ENCODE measurements at places on chromosomes 4 and X. TPM values are rescaled to one million over a fixed set of nuclear protein-coding genes. Genes with fewer than 3 reads are reported as not detected.

The IL13RA2 gene
- total RNA-seq: 1.5 TPM

The BEX1 gene
- 0.20 TPM for total RNA-seq

The FOXR2 gene
- total RNA-seq: not detected

The GYG2 gene
- total RNA-seq: 3.2 TPM

The ARX gene
- not detected for total RNA-seq

The ERVMER34-1 gene
- 5.4 TPM for total RNA-seq

The ABCG2 gene
- total RNA-seq: 3.1 TPM

The TIGD4 gene
- 0.87 TPM for total RNA-seq

The RHOXF2B gene
- total RNA-seq: not detected

DNA sequence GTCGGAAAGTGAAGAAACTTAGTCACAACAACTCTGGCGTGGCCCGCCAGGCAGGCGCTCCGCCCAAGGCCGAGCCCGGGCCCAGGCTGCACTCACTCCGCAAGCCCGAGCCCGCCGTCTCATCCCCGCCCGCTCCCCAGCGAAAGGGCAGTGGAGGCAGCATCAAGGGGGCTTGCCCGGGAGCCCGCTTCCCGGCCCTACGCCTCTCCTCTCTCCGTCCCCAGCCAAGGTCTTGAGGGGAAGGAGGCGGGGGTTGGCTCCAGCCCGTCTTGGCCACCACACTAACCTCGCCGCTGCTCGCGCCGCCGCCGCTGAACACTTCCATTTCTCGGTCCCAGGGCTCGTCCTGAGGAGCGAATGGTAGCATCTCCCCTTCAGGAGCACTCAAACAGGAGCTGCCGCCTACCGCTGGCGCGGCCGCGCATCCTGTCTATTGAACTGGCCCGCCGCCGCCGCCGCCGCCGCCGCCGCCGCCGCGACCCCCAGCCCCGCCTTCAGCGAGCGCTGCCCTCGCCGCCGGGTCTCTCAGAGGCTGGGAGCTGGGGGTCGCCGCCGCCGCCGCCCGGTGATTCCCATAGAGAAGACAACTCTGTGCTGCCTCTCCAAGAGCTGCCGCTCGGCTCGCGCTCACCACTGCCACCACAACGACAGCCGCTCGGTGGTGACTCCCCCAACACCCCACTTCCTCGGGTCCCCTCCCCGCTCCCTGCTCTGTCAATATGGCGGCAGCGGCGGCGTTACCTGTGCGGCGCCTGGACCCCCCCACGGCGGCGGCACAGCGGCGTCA is at the start of gene RPS6KA6:
Gene RPS6KA6 (minus strand): TSS at position 667 of the 787 bp plus-strand sequence. CDS start 300 bp downstream, at position 367.
- DNase-seq: no peak

- DNase-seq: no peak
Observed at GRCh38 chr4:2910409-2910808, 52.8 kb downstream of the NOP14 start.

DNA sequence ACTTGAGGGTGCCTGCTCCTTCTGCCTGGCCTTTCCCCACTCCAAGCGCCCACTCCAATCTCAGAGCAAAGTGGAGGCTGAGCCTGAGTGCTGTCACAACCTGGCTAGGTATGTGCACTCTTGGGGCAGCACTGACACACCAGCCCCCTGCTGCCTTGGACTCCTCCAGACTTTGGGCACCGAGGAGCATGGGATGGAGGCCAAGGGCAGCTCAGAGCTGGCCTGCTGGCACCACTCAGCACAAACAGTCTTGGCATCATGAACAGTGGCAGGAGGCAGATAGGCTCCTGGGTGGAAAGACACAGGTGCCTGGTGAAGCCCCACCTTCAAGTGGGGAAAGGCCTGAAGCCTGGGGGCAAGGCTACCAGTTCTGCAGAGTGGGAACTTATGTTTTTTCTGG is 91.8 kb downstream of the KCNIP4 start:
- DNase-seq: no peak

DNA sequence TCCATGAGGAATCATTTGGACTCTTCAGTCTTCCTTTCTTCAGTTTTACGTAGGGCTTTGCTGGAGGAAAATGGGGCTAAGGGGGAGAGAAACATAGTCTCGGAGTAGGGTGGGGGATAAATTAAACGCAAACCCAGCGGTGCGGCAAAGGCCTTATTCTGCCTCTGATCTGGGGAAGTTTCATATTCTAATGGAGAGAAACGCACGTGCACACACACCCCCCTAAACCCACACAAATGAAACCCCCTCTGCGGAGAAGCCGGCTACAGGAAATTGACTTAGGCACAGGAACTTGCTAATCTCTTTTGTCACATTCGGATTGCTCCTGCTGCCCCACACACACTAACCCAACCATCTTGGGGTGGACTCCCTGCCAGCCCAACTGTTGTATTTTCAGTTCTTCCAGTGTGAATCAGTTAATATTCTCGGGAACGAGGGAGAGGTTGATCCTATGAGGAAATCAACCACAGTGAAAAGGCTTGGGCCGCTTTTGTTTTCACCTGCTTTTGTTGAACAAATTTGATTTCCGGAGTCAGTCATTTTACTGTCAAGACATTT is at the start of gene RHOH:
Gene RHOH (plus strand): TSS at position 308 of the 558 bp plus-strand sequence. CDS start 46,356 bp downstream, outside the sequence.
- no peak for DNase-seq

DNA sequence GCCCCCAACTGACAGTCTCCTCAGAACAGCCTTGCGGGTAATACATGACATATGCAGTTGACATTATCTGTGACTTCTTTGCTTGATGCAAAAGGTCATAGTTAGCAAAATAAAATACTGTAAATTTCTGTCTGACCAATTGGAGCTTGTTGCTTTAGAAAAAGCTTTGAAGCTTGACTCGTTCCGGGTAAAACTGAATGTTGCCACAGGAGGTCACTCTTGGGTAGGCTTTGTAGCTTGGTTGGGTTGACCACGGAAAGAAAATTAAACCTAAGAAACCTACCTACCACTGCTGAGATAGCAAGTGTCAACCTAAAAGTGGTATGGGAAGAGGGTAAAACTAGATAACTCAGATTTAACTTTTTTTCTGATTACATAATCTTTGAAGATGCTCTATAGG is 23.2 kb downstream of the PRPS2 start:
- DNase-seq: peak; percentile 48

GRCh38 chrX:74371425-74372222 is 49.7 kb upstream of the SLC16A2 start:
- peak; percentile 2 for DNase-seq

DNA sequence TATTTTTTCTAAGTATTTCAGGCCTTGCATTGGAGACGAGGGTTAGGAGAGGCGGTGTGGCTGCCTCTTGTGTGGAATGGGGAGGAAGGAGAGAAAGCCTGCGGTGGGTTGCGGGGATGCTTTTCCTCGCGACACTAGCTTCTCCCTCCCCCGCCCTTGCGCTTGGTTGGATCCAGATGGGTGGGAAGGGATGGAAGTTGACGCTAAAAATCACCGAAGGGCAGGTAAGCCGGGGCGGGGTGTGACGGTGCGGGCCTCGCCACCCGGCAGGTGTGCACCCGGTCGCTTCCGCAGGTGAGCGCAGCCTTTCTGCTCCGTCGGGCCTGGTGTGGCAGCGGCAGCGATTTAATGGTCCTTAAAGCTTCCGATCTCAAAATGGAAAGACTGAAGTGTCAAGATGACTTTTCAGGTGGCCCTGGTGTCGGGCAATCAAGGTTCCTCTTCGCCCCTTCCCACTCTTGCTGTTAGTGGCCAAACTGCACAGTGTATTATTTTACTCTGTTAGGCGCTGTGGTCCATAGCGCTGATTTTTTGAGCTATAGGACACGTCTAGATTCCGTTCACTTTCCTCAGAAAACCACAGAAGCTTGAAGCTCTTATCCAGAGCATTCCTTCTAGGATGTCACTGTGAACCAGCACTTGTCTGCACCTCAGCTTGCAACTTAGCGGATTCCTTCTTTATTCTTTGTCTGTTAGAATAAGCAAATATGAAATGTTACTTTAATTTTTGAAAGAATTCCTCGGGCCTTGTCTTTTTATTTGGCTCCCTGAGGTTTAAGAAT is 765 bp downstream of the ENOPH1 start:
- DNase-seq: peak; percentile 19

GRCh38 chrX:115592997-115593734 is 32.2 kb downstream of the PLS3 start:
- DNase-seq: peak; percentile 49

DNA sequence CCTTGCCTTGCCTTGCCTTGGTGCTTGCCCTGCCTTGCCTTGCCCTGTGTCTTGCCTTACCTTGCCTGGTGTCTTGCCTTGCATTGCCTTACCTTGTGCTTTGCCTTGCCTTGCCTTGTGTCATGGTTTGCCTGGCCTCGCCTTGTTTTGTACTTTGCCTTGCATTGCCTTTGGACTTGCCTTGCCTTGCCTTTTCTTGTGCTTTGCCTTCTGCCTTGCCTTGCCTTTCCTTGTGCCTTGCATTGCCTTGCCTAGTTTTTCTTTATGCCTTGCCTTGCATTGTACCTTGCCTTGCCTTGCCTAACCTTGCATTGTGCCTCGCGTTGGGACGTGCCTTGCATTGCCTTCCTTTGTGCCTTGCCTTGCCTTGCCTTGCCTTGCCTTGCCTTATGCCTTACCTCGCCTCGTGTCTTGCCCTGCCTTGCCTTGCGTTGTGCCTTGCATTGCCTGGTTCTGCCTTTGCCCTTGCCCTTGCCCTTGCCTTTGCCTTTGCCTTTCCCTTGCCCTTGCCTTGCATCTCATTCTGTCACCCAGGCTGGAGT is 82.8 kb downstream of the TAB3 start:
- DNase-seq: no peak

- no peak for DNase-seq
Observed at GRCh38 chr4:15233626-15234025, 194.2 kb upstream of the C1QTNF7 start.

DNA sequence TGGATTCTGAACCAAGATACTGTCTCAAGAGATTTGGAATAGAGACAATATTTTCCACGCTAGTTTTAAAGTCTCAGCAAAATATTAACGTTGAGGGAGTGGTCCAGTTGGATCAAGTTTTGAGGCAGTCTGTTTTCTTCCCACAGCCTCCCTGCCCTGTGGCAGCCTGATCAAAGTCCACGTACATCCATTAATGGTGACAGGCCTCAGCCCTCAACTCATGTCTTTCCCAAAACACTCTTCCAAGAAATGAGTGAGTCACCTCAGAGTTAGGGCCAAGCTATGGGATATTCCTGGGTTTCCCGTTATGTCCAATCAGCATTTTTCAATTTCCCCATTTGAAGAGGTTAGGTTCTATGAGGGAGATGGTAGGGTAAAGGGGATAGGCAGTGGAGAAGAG is 28.5 kb downstream of the EGFL6 start:
- DNase-seq: peak; percentile 47

GRCh38 chr4:33724685-33725084 is 2519.6 kb downstream of the ARAP2 start:
- no peak for DNase-seq

GRCh38 chrX:148643460-148643859 is 143.0 kb downstream of the AFF2 start:
- DNase-seq: no peak

GRCh38 chr4:56653461-56654237 is 27.4 kb downstream of the HOPX start:
- DNase-seq: no peak

GRCh38 chr4:153638011-153638410 is 46.1 kb upstream of the TLR2 start:
- DNase-seq: no peak

DNA sequence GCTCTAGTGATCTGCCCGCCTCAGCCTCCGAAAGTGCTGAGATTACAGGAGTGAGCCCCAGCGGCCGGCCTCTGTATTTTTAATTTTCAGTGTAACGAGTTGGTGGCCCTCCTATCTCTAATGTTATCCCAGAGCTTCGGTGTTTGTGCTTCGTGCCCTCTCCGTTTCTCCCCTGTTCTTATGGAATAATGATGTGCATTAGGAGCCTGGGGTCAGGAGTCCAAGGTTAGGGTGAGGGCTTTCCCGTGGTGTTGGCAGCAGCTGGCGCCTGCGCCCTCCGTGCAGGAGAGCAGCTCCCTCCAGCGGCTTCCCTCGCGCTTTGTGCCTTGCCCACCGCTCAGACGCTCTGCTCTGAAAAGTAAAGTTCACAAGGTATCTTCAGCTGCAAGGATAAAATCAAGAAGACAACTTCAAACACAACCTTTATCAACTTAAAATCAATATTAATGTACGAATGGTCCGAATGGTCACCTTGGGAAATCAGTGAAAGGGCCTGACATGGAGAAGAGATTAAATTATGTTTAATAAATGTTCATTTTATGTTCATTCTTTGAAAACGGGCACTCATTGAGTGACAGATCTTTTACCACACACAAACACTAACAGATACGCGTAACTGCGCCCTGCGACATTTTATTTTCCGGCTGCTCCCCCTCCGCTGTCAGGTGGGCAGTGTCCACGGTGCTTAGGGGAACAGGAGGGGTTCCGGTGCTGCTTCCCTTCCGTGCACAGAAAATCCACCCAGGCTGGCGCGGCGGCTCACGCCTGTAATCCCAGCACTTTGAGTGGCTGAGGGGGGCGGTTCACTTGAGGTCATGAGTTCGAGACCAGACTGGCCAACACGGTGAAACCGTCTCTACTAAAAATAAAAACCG is 62.4 kb downstream of the TRAPPC11 start:
- DNase-seq: peak; percentile 51

DNA sequence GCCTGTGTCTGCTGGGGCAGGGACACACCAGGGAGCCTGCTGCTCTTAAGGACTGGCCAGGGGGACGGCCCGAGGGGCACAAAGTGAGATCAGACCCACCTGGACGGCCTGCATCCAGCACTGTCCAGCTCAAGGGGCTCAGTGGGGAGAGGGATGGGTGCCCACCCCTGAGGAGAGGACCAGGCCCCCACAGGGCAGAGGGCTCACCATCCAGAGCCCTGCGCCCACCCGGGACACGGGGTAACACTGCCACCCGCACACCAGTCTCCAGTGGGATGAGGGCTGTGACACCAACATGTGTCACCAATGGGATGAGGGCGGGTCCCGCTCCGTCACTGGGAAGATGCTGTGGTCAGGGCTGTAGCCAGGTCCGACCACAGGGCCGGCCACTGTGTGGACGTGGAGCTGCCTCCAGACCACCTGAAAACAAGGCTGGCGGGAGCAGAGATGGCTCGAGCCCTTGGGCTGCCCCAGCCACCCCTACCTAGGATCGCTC is 13.2 kb downstream of the DGKQ start:
- DNase-seq: no peak

DNA sequence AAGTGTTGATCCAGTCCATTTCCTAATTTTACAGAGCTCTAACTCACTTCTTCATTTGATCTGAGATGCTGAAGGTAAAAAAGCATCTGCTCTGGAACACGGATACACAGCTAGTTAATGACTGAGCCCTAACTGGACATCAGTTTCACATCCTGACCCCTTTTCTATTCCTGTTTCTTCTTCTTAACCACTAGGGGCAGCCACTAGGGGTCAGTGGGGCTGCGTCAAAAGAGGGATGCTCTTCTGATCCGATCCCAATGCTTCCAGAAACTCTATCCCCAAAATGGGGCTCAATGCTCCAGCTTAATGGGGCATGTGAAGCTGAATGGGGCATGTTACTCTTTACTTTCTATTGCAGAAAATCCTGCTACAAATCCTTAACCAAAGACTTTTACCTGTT is 33.4 kb upstream of the PHKA2 start:
- DNase-seq: no peak

GRCh38 chr4:151743128-151743854 is 17.5 kb downstream of the GATB start:
- peak; percentile 65 for DNase-seq

Data from renal cortical epithelial cell (primary cell).